ENCODE measurements at places on chromosomes 12 and 14.
A peak's percentile ranks its signal among the peaks of the same experiment; 100 is the strongest.

- DNase-seq = no peak
Measured at GRCh38 chr12:53659571-53659981, 16.3 kb downstream of the ATP5MC2 start.

DNA sequence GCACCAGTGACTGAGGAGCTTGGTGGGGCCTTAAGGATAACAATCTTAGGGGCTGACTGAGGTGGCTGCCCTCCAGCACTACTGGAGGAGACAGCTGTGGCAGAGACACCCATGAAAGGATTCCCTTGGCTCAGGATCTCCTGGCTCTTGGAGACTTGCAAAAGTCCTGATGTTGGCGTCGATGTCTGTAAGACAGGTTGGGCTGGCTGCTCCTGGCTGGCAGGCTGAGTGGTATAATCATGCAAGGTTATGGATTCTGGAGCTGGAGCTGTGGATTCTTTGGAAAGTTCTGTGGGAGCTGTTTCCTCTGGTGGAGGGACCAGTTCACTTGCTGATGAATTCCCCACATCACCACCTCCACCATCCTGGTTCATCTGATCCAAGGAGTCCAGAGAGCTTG lies 24.8 kb downstream of the CHD8 start:
- no peak for DNase-seq

DNA sequence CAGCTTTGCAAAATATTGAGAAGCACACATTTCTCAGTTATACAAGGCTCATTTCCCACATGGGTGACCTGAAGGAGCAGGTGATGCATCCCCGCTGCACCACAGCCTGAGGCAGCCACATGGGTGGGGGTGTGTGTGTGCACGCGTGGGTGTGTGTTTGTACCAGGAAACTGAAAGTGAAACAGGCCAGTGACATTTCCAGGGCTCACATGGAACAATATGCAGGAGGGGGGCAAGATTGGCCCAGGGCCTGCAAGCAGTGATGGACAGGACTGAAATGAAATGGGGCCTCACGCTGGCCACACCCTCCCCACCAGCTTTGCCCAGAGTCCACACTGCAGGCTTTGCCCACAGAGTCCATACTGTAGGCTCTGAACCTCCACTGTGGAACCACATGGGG lies 154.2 kb upstream of the PARP11 start:
- peak; percentile 42 for DNase-seq

GRCh38 chr12:54977857-54978256 lies 6.7 kb downstream of the TESPA1 start:
- no peak for DNase-seq

DNA sequence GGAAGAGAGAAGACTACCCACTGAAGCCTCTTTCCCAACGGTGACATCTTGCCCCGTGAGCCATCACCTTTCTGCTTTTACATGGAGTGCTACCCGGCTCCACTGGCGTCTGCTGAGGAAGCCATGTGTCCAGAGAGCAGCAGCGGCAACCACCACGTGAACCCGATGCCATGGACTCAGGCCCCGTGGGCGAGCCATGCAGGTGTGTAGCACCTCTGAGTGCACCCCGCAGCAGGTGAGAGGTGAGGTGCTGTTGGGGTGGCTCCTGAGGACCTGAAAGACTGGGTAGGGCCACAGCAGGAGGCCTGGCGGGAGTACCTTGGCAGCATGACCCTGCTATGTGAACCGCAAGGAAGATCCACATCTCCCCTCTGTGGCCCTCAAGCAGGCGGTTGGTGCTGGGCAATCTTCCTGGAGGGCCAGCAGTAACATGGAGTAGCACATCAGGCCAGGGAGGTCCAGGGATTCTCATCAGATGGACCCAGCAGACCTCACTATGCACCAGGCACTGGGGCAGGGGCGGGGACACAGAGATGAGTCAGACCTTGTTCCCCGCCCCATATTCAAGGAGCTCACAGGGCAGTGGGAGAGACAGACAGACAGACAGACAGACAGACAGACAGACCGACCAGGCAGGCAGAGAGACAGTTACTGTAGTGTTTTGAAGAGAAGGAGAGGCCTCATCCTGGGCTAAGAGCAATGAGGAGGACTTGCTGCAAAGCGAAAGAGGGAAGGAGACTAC lies 129.6 kb downstream of the PAPOLA start:
- DNase-seq = no peak

Measured in stimulated activated CD8-positive, alpha-beta memory T cell treated with anti-CD3 and anti-CD28 coated beads, Interleukin-7, amount 100 ng/mL, for 1 hour (primary cell).